Activated naive CD4-positive, alpha-beta T cell treated with anti-CD3 and anti-CD28 coated beads, Interleukin-2, amount 50 U/mL, for 16 hours (primary cell): ENCODE measurements at places on chromosomes 2 and 18.

DNA sequence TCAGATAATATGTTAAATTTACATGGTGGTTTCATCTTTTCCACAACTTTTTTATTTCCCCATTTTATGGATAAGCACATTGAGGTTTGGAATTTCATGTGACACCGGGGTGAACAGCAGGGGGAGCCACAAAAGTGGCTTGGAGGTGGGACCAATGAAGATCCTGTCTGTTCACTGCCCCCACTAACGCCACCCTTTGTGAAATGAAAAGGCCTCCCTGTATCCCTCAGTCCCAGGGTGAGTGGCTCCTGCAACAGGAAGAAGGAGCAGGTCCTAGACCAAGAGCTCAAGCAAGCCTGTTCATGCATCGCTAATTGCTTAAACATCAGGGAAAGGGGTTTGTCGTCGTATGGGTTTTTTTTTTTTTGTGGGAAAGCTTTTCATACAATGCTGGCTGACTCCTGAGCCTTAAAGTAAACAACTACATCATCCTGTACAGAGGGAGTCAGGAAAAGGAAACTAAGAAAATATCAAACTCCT is 267.8 kb upstream of the EPAS1 start:
- DNase-seq: no peak

DNA sequence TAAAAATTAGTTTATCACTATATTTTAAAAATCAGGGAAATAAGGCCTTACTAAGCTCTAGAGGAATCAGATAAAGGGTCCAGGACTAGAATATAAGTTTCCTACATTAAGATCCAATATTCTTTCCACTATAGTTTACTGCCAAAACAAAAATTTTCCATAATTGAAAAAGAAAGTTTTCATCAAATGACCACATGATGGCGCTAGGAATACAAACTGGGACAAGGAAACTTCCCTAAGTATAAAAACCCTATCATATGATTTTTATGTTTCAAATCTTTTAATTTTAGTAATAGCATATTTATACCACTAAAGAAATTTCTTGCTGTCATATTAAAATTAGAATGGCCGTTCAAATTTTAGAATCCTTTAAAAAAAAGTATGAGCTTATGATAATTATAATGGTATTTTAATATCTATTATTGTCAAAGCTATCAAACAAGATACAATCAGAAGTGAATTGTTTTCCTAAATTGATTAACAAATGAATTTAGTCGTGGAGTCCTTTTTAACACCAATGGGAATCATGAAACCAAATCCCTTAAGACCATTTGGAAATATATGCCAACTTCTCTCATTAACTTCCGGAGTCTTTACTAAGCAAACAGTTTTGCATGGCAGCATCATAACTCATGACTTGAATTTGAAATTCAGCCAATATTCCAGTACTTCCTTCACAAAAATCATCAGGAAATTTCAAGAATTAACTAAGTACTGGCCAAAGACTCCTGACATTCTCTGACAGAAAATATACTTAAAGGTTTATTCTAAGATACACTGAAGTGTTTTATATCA is 70.3 kb downstream of the SCN1A start:
- no peak for DNase-seq

DNA sequence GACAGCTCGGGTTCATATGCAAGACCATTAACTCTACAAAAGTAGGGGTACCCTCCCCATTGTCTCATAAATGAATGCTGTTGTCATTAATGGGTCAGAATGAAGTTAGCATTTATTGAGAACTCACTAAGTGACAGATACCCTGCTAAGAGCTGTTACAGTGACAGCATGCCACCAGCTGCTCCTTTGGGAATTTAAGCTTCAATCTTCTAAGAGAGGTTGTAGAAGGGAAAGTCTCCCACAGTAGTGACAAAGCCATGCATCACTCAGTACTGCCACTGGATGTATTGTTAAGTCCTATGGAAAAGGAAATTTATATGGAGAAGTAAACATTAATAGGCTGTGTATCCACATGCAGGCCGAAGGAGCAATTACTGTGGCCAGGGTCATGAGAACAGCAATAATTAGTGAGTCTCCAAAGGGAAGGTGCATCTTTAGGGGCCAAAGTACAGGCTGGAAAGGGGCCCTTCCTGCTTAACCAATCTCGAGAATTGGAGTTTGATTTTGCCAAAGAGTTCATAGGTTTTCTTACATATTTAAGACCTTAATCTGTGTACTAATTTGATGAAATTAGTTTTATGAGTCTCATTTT is 64.5 kb upstream of the FAM124B start:
- no peak for DNase-seq

GRCh38 chr18:55473058-55473457 is 114.9 kb downstream of the TCF4 start:
- DNase-seq: no peak

GRCh38 chr2:123597988-123598387 is 427.1 kb upstream of the CNTNAP5 start:
- no peak for DNase-seq

GRCh38 chr2:45669032-45669486 is 17.6 kb downstream of the PRKCE start:
- DNase-seq: no peak

DNA sequence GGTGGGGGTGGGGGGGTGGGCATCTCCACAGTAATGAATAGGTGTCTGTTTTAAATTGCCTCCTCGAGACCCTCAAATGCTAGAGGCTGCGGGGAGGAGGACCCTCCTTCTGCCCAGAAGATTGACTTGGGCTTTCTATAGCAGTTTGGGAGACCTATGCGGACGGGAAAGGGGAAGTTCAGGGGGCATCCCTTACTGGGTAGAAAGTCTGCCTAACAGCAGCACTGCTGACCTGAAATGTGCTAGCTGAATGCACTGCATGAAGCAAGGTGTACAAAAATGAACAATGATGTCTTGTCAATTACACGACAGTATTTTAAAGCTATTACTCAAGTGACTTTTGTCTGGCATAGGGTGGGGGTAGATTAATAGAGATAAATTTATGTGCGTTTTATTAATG is 2.5 kb downstream of the DCC start:
- no peak for DNase-seq

- no peak for DNase-seq
Observed at GRCh38 chr2:150490466-150490865, 3.0 kb upstream of the RND3 start.

DNA sequence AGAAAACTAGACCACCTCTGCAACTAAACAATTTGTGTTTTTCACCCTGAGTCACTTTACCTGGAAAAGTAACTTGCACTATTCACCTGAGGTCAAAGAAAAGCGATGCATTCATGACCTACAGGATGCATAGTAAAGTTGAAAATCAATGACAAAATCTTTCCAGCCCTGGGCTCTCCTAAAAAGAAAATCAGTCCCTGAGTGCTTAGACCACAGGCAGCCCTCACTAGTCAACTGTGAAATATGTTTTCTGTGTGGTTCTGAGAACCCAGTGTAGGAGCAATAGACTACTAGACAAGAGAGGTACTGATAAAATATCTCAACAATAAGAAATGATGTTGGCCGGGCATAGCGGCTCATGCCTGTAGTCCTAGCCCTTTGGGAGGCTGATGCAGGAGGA is 133.1 kb downstream of the TXNL1 start:
- no peak for DNase-seq

DNA sequence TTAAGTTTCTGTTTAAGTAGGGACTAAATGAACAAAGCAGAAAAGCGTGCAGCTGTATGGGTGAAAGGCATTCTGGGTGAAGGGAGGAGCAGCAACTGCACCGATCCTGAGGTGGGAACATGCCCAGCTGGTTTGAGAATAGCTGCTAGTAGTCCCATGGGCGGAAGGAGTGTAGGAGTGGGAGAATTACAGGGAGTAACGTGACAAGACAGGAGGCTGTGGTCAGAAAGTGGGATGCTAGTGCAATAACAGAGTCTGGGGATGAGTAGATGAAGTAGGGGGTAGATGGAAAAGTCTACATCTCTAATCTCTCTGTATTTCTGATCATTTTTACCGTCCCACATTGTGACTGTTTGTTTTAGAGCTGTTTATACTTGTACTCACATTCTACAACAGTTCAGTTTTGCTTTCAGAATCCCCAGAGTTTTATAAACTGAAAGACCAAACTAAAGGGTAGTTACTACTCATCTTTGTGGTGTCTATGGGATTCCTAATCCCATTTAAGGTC is 118.9 kb downstream of the LCLAT1 start:
- DNase-seq: no peak

DNA sequence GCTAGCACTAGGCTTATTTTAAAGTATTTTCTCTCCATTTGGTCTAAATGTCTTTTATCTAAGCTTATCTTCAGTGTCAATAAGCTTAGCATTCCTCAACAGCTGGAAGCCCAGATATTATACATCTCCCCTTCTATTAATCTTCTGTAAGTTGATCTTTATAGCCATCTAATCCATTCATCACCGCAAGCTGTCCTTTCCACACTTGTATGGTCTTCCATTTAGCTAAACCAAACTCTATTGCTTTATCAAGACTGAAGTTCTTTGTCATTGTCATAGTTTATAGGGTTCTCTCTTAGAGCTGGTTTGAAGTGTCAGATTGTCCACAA is 101.3 kb upstream of the GPR45 start:
- no peak for DNase-seq

DNA sequence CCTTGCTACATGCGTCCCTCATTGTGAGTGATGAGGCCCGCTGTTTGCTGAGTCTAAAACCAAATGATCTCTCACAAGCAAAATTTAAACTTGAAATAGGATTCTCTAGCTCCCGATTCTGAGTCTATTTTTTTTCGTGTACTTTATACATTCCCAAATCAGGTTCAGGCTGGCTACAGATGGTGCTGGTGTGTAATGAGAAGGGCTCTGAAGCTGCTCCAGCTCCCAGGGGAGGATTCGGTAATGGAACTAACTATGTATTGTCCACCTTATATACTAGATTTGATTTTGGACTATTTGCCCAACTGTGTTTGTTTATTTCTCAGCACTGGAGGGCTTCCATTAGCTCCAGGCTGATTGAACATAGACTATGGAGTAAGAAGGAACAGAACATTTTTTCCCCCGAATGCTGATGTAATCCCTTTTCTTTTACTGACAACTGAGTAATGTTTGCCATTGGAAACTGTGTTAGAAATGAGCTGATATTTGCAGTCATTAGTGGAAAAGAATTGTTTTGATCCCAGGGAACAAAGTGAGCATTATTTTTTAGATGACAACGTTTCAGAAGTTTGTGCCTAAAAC is 274.0 kb upstream of the FIGN start:
- DNase-seq: no peak

DNA sequence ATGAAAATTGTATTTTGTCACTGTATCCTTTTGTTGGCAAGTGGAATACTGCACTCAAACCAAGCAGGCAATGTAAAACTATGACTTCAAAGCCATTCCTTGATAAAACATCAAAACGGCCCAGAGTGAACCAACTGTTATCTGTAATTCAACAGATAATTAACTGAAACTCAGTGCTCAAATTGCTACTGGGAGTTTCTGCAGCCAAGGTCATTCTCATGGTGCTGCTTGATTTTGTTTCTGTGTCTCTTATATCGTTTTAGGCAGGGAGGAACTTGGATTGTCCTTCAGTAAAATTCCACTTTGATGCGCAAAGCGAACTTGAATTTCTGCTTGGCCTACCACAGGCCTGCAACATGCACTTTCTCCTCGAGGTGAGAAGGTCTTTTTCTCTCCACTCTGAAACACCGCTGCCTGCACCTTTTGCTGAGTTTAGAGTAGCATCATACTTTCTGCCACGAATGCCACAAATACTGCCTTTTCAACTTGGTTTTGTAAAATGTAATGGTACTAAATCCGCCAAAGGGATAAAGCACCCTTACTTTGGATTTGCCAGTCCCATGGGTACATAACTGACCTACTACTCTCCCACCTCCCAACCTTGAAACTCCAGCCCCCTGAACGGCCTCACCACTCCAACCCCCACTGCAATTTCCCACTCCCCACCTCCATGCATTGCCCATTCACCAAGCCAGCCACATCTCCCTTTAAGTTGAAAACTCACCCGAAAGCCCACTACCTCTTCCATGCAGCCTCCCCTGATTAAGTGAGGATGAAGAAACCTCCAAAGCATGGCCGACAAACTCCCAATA is 204.7 kb downstream of the TGIF1 start:
- no peak for DNase-seq

GRCh38 chr2:158116936-158117335 is 15.3 kb downstream of the UPP2 start:
- DNase-seq: no peak

GRCh38 chr2:46258937-46259776 is 38.0 kb upstream of the EPAS1 start:
- no peak for DNase-seq

- DNase-seq: no peak
Observed at GRCh38 chr2:223005496-223005895, 46.5 kb upstream of the KCNE4 start.

DNA sequence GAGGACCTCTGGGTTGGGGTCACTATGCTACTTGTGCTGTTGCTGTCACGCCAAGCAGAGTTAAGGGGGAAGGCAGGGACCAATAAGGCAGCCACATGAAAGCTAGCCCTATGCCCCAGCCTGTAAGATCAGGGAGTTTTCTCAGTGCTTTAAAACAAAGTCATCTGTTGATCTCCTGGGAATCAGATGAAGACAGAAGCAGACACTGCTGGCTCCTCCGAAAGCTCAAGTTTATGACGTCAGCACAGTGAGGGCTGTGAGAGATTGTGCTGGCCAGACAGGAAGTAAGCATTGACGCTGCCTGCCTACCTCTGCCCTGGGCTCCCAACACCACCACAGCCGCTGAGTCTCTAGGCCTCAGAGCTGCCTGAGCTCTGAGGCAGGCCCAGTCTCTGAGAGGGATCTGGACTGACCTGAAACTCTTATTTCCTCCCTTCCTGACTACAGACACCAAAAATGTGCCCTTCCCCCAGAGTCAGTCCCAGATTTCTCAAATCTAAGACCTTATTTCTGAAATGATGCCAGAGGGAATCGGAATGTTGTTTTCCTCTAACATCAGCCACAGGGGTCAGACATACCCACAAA is 118.1 kb upstream of the EPAS1 start:
- peak; percentile 25 for DNase-seq

GRCh38 chr2:43559391-43560230 is 36.2 kb downstream of the THADA start:
- DNase-seq: no peak

DNA sequence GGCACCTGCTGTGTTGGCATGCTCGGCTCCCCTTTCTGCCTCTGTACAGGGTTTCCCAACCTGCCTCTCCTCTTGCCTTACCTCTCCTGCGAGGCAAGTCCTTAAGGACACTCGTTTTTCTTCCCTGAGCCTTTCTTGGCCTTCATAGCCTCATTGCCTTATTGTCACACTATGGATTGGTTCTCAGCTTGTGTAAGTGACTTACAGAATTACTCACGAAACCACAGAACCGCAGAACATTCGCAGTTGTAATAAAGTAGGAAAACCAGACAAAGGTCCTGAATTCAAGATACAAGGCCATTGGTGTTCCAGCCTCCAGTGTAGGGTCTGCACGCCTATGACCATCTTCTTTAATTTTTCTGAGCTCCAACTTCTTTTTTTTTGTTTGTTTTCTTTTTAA is 317.6 kb upstream of the SMIM21 start:
- no peak for DNase-seq

DNA sequence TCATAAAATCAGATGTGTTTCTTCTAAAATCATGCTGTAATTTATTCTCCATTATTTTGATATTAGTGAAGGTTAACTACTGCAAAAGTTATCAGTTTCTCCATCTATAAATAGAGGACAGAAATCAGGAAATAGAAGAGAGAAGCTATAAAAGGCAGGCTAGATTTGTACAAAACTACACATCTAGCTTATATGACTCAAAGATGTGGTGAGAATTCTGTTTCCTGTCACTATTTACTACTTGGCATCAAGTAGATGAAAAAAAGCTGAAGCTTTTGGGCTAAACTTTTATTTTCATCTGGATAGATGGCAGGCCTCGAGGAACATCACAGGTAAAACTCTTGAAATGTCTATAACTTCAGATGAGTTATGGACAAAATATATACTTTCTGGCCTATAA is 49.8 kb upstream of the NAB1 start:
- DNase-seq: no peak
